ENCODE measurements at places on chromosomes 7 and 10.

GRCh38 chr10:66795866-66796265 lies 130.0 kb upstream of the LRRTM3 start:
- DNase-seq, result no peak

GRCh38 chr7:158192956-158193355 lies 394.7 kb downstream of the PTPRN2 start:
- no peak for DNase-seq

GRCh38 chr7:111014079-111014478 lies 76.8 kb upstream of the LRRN3 start:
- no peak for DNase-seq

DNA sequence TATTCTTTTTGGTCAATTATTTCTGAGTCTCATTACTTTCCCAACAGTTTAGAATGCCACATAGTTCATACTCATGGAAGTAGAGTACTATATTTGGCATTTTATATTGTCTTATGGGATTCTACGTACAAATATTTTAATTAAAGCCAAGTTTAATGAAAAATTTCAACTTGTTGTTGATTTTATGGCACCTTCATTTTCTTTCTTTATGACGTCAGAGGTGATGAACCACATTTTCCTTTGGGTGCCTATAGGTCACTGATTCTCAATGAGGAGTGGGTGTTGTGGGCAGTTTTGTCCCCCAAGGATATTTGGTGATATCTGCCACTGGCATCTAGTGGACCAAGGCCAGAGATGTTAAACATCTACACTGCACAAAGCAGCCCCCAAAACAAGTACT lies 1071.3 kb downstream of the NXPH1 start:
- DNase-seq, result no peak

DNA sequence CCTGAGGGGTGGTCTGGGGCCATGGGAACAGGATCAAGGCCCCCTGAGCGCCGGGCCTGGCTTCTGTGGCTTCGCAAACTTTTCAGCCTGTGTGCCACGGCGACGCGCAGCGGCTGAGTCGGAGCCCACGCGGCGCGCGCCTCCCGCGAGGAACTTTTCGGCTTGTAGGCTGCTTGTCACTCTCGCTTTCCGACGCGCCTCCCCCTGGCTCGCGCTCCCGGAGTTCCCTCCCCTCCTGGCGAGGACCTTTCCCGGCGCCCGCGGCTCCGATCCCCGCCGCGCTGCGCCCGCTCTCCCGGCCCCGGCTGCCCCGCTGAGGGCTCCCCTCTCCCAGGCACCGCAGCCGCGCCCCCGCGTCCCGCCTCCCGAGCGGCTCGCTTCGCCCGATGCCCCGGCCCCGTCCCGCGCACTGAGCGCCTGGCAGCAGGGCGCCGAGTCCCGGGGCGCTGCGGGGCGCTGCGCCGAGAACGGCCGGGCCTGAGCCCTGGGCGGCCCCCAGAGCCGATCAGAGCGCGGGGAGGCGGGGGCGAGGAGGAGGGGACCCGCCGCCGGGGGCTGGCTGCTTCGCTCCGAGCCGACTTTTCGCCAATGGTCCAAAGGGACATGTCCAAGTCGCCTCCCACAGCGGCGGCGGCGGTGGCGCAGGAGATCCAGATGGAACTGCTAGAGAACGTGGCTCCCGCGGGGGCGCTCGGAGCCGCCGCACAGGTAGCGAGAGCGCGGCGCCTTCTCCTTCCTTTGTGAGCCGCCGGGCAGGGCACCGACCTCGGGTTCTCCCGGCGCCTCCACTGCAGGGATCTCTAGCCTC lies at the start of gene CACNB2:
Gene CACNB2 (plus strand): TSS at position 276 of the 808 bp plus-strand sequence.
- no peak for DNase-seq

GRCh38 chr10:99403674-99404073 lies 26.8 kb downstream of the GOT1 start:
- DNase-seq, result no peak

- DNase-seq, result no peak
Measured at GRCh38 chr7:69756235-69756634, 158.0 kb downstream of the AUTS2 start.

DNA sequence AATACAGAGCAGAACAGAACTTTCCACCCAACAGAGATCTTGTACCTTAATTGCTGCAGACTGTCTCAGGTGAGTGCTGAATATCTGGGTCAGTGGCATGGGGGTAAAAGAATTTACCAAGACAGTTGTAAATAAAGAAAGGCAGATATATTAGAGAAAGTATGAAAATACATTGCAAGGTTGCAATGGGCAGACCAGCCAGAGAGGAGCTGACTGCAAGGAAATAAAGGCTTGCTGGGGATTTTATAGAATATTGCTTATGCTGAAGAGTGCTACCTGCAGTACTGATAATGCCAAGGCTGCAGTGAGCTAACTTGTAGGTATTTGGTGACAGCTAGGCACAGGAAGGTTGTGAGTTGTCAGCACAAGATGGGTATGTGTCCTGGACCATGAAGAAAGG lies 171.0 kb upstream of the TRIM24 start:
- DNase-seq, result no peak

- no peak for DNase-seq
Measured at GRCh38 chr10:62059217-62059920, 157.9 kb downstream of the ARID5B start.

DNA sequence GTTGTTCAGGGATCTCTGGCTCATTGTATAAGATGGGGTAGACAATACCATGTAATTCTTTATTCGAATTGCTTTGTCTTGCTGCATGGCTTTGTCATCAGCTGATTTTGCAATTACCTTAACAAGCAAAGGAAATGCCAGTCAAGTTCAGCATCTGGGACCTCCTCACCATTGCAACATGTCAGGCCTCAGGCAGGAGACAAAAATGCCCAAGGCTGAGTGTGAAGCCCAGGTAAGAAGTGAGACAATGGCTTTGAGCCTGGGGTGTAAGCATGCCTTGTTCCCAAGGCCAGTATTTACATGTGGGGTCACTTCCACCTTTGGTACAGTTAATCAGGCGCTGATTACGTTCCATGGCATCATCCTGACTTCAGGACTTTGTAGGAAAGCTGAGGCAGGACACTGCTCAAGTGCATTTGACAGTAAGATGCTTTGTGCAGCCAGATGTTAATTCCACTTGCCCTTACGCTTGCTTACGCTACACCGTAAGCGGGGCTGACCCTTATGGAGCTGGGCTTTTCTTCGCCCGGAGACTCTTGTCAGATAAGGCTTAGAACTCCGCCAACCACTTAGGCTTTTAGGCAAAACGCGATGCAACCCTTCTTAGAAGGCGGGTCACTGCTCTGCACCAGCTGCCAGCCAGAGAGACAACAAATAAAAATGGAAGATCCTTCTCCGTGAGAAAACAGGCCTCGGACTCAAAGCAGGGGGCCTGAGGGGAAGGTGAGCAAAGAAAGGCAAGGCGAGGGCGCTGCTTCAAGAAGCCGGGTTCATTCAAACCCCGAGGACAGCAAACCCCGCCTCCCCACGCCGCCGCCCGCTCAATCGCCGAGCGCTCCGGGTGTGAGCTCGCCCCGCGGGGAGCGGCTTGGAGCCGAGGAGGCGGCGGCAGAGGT lies 1.3 kb upstream of the SP4 start:
- DNase-seq, result no peak

DNA sequence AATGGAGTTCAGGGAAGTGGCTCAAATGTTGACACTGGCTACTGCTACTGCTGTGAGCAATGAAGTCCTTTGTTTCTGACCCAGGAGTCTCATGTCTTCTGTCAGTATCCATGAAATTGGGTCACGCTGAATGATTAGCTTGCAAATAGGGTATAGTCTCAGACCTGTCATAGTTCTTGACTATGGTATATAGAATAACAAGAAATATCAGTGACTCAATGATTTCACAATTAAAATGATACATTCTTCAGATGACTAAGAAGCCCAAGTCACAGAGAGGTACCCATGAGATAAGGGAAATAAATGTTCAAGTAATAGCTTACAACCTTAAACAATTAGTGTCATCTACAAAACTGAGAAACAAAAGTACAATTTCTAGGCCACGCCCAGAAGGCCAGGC lies 89.3 kb downstream of the LYZL2 start:
- DNase-seq, result no peak

DNA sequence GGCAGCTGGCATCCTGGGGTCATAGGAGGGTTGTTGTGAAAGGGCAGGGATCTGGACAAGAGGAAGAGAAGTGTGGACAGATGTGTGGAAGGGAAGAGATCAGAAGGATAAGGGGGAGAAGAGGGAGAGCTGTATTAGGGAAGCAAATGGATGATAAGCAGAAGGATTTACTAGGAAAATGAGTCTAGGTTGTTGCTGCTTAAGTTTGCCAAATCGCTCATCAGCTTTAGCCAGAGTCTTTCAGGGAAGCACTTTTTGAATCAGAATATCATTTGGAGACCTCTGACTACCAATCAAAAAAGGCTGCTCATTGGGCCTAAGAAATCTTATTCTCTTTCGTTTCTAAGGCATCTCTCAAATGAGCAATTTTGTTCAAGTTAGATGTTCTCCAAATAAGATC lies 2.6 kb upstream of the CSGALNACT2 start:
- DNase-seq, result no peak

DNA sequence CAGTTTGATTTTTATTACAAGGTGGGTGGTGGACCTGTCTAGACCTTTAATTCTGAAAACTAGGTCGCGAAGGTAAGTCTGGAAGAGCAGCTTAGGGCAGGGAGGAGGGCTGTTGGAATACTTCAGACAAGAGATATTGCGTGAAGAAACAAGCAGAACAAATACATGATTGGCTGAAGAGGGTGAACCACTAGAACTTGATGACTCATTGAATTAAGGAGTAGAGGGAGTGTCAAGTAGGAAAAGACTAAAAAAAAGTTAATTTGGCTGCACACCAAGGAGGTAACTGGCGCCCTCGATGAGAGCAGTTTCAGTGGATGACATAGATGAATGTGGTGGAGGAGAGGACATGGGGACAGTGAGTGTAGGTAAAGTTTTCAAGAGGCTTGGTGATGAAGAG lies 41.3 kb downstream of the WNT2 start:
- DNase-seq, result no peak

DNA sequence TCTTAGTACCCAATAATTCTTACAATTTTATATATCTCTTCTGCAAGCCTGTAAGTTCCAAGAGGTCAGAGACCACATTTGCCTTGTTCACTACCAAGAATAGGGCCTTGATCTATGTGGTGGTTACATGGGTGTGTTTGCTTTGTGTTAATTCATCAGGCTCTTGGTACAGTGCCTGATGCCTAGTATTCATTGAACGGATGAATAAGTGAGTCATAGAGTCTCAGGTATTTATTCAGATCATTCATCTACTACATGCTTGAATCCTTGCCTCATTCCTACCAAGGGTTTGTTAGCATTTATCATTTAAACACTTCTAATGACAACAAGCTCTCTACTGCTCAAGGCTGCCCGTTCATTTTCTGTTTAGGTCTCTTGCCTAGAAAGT lies 11.3 kb upstream of the SGPL1 start:
- no peak for DNase-seq

DNA sequence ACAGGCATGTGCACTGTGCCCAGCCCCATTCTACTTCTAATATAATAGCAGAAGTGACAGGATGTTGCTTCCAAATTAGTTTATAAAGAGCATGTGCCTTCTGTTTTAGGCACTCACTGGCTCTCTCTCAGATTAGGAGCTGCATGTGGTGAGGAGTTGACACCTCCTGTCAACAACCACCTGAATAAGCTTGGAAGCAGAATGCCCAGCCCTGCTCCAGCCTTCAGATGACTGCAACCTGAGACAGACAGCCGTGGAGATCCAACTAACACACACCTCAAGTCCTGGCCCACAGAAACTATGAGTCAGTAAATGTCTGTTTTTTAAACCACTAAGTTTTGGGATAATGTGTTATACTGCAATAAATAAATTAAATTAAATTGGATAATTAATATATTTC lies 54.5 kb downstream of the PARD3 start:
- no peak for DNase-seq

DNA sequence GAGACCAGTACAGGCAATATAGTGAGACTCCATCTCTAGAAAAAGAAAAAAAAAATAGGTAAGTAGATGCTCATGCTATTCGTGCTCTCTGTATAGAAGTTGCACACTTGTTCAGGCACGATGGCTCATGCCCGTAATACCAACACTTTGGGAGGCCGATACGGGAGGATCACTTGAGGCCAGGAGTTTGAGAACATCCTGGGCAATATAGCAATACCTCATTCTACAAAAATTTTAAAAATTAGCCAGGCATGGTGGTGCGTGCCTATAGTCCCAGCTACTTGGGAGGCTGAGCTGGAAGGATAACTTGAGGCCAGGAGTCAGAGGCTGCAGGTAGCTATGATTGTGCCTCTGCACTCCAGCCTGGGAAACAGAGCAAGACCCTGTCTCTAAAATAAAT lies 17.2 kb upstream of the NPTX2 start:
- no peak for DNase-seq

DNA sequence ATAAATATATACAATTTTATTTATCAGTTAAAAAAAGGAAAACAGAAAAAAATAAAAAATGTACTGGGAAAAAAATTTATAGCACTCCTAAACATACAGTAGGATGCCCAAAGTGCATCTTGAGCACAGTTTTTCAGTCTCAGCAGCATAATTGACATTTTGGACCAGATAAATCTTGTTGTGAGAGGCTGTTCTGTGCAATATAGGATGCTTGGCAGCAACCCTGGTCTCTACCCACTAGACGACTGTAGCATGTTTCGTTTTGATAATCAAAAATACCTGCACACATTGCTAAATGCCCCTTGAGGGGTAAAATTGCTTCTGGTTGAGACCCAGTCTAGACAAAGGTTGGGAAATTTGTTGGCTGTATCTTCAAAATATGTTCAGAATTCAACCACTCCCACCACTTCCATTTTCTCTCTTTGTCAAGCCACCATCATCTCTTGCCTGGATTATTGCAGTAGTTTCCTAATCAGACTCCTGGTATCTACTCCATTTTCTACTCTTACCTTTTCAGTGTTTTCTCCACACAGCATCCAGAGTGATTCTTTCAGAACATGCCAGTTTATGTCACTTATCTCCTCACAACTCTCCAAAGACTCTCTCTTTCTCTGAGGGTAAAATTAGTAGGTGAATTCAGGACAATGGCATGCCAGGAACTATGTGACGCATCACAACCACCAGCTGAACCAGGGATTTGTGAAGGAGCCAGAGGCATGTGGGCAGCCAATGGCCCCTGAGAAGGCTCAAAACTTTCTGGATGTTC lies 91.4 kb downstream of the GPR85 start:
- no peak for DNase-seq

DNA sequence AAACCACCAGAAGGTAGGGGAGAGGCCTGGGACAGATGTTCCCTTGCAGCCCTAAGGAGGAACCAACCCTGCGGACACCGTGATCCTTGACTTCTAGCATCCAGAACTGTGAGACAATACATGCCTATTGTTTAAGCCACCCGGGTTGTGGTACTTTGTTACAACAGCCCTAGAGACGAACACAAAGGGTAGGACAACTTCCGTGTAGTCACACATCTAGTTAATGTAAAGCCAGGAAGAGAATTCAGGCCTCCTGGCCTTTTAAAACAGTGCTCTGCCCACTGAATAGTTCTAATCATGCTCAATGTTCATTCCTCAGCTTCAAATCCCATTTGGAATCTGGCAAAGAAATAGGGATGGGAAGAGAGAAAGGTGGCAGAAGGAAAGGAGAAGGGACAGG lies 240.2 kb upstream of the KMT2E start:
- DNase-seq, result no peak

DNA sequence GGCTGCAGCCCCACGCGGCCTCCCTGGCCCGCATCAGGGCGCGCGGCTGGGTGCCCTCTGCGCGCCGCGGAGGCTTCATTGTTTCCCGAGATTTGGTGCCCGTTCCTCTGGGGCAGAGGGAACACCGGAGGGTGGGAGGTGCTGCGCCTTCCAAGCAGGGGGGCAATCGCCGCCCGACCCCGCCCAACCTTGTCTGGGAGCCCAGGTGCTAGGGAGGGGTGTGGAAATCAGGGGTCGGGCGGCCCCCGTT lies 1.0 kb upstream of the NRP1 start:
- DNase-seq, result no peak

GRCh38 chr7:39827571-39827970 lies 122.5 kb upstream of the CDK13 start:
- no peak for DNase-seq

All from T-helper 1 cell (primary cell).